ENCODE measurements at places on chromosomes 11 and 22.
A peak's percentile ranks its signal among the peaks of the same experiment; 100 is the strongest.

DNA sequence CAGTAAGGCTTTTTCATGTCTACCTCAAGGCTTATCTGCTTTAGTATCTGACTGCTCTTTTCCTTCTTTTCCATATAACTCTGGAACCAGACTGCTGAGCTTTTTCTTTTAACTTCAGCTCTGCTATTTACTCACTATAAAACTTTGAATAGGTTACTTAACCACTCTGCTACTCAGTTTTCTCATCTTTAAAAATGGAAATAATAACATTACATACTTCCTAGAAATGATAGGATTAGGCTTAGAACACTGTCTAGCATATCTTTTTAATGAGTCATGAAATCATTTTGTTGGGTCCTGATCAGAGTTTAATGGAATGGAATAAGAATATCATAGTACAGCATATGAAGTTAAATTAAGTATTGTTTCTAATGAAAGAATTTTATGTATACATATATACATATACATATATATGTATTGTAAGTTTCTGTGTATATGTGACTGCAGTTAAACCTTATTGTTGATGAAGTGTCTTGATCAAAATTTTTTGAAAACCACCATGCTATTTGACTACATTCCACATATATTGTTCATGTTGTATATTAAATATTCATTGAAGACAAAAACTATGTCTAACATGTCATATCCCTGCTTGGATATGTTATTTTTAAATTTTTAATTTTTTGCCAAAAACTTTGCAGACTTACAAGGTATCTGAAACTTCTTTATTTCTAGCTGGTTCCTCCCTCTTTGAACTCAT lies 120.2 kb downstream of the METTL15 start:
- DNase-seq, result peak; percentile 60

- no peak for DNase-seq
Measured at GRCh38 chr11:124359566-124359965, 24.7 kb downstream of the OR8B2 start.

GRCh38 chr22:48676266-48677167 lies 1151.2 kb downstream of the BRD1 start:
- no peak for DNase-seq

DNA sequence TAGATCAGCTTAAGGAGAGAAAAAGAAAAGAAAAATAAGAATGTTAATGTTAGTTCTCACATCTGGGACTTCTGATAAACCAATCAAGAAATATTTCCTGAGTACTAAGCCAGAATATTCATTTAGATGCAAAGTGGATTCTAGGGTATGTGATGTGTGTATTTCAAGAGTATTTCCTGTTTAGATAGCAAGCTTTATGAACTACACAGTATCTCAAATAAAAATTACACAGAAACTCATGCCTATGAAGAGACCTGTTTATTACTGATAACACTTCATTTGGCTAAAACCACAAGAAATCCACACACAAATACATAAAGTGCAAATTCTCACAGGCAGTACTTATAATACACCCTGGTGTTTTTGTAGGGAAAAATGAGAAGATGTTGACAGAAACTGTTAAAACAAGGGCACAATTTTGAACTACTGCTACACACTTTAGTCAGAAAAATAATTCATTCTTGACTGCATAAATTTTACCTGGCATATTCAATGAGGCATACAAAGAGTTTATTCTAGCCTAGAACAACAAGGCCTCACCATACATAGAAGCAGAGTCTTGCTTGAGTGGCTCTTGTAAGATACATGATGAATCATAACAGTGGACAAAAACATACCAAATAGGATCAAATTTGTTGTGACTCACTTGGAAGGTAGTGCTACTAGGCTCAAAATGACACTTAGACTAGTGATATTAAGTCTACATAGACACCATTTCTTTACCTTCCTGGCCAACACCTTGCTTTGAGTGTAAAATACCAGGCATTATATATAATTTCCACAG lies 18.8 kb upstream of the P4HA3 start:
- peak; percentile 72 for DNase-seq

DNA sequence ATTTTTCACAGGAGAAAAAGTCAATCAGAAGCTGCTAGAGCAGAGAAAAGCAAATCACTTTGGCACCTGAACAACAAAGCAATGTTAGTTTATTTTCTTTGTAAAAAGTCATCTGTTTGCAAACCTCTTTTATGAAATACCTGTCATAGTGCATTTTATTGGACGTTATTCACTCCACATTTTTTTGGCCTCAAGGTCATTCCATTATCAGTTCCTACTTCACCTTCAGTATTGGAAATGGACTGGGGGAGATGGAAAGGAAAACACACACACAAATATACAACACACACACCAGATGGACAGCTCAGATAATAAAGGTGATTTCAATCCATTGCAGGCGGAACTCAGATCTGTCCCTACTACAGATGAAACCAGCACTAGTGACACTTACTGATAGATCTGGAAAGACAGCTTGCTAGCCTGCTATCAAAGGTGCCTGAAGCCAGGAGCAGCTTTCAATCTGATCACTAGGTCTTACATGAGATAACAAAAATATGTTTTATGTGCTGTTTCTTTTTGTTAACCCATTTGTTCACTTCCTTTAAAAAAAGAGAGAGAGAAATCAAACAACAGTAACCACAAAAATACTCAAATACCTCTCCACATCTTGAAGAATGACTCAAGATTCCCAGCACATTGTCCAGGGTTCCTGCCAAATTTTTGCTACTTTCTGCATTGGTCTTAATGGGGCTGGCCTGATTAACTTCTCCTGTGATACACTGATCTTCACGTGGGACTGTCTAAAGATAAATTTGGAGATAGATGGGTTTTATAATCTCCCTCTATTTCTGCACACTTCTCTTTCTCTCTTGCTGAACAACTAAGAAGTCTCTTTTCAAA lies 844.3 kb upstream of the TENM4 start:
- peak; percentile 51 for DNase-seq

GRCh38 chr11:24609192-24610119 lies 112.6 kb downstream of the LUZP2 start:
- DNase-seq, result no peak

DNA sequence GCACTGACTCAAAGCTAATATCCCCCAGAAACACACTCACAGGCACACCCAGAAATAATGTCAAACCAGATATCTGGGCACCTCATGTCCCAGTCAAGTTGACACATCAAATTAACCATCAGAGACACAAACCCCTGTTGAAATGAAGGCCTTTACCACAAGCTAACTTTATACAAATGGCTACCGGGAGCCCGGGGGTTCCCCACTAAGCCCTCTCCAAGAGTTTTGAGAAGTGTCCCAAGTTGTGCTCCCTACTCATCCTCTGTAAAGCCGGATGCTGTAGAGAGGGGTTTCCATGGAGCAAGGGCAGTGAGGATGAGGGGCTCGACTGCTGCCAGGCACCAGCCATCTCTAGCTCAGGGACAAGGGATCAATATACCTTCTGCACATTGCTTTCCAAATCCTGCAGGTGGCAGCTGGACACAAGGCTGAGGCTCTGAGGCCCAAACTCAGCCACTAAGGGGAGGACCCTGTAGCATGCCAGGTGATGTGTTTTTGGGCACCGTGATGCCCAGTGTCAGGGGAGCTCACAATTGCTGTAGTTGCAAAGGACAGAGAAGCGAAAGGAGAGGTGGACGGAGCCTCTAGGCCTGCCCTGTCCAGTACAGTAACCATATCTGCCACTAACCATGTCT lies 145.7 kb downstream of the TTC17 start:
- no peak for DNase-seq

DNA sequence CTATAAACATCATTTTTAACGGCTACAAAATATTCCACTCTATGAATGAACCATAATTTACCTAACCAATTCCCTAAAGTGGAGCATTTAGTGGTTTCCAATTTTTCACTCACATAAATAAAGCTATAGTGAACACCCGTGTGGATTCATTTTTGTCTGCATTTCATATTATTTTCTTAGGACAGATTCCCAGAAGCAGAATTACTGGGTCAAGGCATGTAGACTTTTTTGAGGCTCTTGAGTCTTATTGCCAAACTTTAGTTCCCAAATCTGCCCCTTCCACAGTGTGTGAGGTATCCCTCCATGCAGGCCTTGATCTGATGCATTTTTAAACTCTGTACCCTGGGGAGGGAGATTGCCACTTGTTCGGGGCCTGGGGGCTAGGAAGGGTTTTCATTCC lies 198.2 kb downstream of the TENM4 start:
- peak; percentile 63 for DNase-seq

DNA sequence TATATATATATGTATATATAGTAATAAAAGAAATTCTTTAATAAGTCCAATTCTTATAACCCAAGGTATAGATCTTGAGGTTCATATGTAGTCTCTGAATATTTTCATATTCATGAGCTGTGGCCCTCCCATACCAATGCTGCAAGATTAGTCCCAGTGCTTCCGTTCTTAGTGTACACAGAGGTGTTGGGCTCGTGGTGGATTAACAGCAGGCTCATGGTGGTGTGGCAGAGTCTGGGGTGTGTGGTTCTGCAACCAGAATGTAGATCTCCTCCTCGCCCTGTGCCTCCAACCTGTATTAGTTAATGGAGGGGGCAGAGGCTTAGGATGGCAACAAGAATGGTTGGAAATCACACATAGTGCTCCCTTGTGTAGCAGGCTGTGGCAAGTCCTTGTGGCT lies 16.8 kb downstream of the PRDM10 start:
- no peak for DNase-seq

GRCh38 chr22:30210235-30210909 lies 36.2 kb downstream of the LIF start:
- DNase-seq, result peak; percentile 79

DNA sequence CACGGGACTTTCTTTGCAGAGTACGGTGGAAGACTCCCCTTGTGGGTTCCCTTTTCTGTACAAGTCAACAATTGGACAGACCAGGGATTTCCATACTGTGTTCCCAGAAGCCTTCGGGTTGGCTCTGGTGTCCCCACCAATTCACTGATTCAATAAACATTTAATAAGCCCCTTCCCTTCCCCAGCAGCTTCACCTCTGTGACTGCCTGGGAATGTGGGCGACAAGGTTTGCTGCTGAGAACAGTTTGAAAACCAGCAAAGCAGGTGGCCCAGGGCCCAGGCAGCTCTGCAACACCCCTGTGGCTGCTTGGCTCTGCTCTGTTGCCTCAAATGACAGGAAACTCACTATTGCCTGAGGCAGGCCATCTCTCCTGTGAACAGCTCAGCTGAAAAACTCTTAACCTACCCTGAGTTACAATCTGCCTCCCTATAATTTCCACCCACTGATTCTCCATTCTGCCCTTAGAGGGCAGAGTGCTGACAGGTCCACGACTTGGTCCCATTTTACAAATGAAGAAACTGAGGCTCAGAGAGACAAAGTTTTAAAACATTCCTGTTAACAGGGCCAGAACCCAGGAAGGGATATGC lies 10.4 kb downstream of the ADORA2A start:
- no peak for DNase-seq

DNA sequence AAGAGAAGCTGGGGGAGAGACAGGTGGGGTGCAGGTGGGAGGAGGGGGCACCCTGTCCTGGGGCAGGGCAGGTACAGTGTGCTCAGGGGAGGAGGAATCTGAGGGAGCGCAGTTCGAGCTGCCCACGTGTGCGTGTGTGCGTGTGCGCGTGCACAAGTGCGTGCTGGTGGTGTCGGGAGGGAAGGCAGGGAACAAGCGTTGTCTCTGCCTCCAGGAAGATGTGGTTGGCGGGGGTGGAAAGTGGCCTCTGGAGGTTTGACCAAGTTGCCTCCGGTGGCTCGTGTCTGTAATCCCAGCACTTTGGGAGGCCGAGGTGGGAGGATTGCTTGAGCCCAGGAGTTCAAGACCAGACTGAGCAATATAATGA lies 49.9 kb upstream of the THY1 start:
- no peak for DNase-seq

GRCh38 chr11:133497477-133498140 lies 34.7 kb downstream of the OPCML start:
- no peak for DNase-seq

GRCh38 chr11:102837156-102837555 lies 6.3 kb downstream of the MMP3 start:
- no peak for DNase-seq

DNA sequence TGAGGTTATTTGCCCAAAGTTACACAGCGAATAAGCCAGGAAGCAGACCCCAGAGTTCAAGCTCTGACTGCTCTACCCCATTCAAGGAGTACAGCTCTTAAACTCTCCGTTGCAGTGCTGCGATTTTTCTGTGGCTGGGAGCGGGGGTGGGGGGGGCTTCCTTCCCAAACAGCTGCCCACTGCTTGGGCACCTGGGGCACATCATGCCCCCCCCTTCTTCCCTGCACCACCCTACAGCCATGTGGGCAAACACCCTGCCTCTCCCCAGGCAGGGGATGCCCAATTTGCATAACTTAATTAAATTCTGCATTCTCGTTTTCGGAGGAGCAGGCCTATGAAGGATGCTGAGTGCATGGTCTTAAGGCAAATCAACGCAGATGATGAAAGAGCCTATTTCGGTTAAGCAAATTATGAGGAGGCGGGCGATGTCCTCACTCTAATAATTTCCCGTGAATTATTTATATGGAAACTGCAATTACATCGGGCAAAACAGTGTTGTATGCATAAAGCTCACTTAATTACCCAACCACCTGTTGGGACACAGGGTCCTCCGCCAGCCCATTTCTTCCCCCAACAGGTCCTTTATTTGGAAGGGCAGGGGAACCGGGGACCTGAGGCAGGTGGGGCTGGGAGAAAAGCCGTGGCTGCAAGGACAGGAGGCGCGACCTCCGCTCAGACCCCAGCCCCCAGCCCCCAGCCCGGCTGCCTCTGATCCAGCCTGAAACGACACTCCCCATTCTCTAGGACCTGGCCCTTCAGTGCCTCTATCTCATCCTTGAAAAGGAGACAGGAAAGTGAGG lies 610.5 kb downstream of the BUD13 start:
- DNase-seq, result no peak

GRCh38 chr11:73663604-73664495 lies 17.5 kb downstream of the PLEKHB1 start:
- no peak for DNase-seq

- peak; percentile 71 for DNase-seq
Measured at GRCh38 chr11:106468086-106468485, 390.6 kb downstream of the AASDHPPT start.

- DNase-seq, result no peak
Measured at GRCh38 chr11:69542314-69543168, 61.1 kb downstream of the LINC01488 start.

DNA sequence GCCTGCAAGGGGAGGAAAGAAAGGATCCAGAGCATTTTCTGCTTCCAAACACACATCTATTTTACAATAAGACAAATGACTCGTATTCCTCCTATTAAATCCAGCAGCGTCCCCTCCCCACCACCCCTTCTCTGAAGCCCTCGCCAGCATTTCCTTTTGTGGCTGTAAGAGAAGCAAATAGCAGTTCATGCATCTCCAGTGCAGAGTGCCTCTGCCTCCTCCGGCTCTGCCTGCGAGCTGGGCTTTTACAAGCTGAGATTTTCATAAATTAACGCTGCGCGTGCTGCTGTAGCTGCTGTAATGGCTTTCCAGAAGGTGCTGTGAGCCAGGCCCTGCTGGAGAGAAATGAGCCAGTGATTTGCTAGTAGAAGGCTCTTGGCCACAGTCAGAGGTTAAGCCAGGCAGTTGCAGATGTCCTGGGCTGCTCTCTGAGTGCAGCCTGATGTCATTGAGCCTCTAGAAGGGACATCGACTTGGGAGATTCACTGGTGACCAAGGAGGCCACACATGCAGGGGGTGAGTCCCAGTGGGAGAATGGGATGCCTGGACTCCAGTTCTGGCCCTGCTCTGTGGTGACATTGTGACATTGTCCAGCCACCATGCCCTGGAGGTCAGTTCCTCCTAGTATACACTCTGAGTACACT lies 134.5 kb upstream of the NAV2 start:
- DNase-seq, result peak; percentile 85

- DNase-seq, result no peak
Measured at GRCh38 chr11:106708348-106708747, 309.9 kb downstream of the GUCY1A2 start.
